ENCODE measurements at places on chromosomes 1 and 21.

DNA sequence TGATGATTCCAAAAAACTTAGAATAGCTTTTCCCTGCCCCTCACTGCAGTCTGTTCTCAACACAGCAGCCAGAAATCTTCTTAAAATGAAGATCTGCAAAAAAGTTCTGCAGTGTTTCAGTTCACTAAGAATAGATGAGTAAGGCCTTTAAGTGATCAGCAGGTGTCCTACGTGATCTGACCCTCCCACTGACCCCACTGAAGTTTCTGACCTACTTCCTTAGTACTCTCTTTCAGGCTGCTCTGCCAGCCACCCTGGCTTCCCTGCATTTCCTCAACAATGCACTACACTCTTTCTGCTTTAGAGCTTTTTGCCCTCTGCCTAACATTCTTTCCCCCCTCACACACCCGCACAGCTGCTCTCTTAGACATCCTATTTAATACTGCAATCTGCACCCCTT lies 182.5 kb downstream of the AKT3 start:
- DNase-seq: peak; percentile 20

DNA sequence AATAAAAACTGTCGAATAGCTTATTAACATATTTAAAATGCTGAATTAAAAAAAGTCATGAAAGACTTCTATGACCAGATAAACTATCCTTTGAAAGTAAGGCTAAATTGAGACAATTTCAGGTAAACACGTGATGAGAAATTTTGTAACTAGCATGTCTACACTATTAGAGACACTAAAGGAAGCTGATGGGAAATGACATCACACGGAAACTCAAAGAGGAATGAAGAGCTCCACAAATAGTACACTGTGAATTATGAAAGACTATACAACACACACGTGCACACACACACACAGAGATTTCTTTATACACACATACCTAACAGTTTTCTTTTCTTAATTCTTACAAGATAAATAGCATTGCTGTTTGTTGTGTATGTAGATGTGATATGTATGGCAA lies 70.9 kb upstream of the PLA2G4A start:
- DNase-seq: no peak

- DNase-seq: no peak
These were observed 916.7 kb upstream of the TMPRSS15 start for GRCh38 chr21:19320291-19320690.

GRCh38 chr21:35862969-35863368 lies 197.4 kb downstream of the SETD4 start:
- DNase-seq: no peak

- no peak for DNase-seq
These were observed 164.5 kb downstream of the PSMG1 start for GRCh38 chr21:39018730-39019129.

GRCh38 chr1:184362876-184363275 lies 24.0 kb upstream of the C1orf21 start:
- no peak for DNase-seq

DNA sequence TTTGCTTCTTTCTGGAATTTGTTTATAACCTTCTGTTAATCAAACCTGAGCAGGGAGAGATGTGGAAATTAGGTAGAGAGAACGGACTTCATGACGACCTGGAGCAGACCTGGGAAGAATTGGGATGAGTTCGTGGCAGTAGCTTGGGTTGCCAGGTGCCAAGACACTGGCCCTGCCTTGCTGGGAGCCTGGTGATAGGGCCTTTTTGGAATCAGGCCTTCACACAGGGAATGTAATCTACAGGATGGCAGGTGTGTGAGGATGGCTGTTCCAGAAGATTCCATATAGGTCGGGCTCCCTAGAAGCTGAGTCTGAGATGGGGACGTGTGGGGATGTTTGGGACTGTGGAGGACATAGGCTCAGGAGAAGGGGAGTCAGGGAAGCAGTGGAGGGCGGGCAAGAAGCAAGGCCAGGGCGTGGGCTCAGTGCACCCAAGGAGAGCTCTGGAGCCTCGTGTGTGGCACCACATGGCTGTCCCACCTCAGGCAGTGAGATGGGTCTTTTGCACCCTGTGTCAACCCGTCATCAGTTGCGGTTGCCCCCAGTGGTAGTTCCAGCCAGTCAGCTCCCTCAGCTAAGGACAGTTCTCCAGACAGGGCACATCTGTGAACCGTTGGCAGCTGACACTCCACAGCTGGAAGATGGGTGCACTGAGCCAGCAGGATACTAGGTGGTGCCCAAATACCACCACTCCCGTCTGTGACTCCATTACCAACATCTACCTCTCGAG lies 395.9 kb downstream of the MATN1 start:
- no peak for DNase-seq

GRCh38 chr1:228876187-228876586 lies 140.9 kb downstream of the RHOU start:
- DNase-seq: no peak

DNA sequence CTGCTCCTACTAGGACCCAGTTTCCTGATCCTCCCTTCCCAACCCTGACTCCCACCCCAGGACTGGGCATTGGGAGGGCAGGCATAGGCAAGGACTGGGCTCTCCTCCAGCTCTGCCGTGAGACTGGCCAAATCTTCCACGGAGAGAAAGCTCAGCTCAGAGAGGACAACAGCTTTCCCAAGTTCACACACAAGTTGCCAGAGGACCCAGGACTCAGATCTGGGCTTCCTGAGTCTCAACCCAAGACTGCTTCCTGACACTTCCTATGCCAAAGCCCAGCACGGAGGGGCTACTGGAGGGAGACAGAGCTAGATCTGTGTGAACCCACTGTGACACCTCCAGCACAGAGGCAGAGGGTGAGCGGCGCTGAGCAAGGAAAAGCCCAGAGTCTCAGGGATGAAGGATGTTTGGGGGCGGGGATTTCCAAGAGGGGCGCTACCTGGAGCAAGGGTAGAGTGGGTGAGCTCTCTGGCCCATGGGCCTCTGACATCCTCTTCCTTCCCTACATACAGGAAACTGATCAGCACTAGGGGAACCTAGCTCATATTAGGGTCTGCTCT lies 7.1 kb downstream of the PDZK1IP1 start:
- no peak for DNase-seq

- no peak for DNase-seq
These were observed 70.3 kb downstream of the HSF2BP start for GRCh38 chr21:43588957-43589356.

GRCh38 chr1:187921426-187921825 lies 1092.7 kb downstream of the PLA2G4A start:
- DNase-seq: no peak

- no peak for DNase-seq
These were observed 10.5 kb downstream of the RAB4A start for GRCh38 chr1:229281339-229281926.

DNA sequence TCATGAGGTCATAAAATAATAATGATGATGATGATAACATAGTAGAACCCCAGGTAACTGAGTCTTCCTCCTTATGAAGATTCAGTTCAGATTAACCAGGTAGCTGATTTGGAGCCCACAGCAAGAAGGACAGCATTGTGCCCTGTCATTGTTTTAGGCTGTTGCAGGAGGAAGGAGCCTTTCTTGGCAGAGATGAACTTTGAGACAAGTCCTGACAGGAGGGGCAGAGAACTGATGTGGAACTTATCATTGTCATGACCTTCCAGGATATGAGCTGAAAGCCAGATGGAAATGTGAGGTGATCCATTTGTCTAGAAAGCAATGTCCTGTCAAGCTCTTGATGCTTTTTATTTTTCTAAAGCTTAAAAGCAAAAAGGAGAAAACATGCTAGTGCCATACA lies 132.6 kb upstream of the COA6 start:
- no peak for DNase-seq

DNA sequence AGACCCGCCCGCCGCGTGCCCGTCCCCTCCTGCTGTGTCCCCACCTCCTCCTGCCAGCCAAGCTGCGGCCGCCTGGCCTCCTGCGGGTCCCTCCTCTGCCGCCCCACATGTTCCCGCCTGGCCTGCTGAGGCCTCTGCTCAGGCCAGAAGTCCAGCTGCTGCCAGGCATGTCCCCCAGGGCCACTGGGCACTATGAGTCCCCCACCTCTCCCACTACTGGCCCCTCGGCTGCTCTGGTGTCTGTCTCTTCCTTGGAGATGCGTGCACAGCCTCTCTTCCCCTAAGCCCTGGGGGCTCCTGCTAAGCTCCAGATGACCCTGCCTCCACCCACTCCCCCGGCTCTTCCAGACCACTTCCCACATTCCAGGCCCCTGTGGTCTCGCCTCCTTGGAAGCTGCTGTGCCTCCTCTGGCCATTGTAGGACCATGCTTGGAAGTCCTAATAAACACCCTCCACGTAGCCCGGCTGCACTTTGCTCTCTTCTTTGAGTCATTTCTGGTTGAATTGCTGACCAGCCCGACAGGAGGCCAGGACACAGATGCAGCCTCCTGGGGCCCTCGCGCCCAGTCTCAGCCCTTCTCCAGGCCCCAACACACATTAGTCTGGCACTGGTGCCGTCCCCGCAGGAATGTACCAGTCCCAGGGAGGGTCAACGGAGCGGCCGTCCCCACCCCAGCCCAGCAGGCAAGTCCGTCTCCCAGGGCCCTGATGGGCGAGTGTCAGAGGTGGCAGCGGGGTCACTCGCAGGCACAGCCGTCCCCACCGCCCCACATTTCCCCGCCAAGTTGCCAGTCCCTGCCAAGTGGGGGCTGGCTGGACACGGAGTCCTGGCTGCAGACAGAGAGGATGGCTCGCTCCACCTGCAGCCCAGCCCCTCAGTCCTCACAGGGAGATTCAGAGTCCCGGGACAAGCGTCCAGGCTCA lies 1.1 kb downstream of the KRTAP10-12 start:
- no peak for DNase-seq

DNA sequence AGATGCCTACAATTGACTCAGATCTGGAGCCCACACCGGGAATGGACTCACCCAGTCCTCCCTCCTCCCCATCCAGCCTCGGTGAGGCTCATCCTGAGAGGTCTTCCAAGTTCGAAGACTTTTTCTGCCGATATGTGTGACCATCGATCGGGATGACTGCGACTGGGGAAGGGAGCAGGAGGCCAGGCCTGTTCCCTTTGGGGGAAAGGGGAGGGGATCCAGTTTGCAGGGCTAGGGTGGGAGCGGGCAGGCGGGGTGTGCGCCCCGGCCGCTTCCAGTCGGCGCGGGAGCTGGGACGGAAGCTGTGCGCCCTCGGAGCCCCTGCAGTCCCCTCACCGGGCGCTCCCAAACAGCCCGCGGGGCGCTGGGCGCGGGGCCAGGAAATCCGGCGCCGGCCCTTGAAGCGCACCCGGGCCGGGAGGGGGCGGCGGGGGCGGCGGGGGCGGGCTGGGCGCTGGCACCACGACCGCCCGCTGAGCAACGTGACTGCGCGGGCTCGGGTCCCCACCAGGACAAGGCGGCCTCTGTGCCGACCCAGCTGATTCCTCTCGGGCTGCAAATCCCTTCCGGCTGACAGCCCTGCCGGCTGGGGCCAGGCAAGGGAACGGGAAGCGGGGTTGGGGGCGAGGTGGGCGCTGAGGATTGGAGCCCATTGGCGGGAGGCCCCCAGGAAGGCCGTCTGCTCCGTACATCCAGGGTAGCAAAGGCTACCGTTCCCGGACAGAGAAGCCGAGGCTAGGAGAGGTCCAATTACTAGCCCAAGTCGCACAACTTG lies 103.9 kb downstream of the EBNA1BP2 start:
- no peak for DNase-seq

GRCh38 chr1:214515544-214516433 lies 35.6 kb downstream of the PTPN14 start:
- DNase-seq: no peak

DNA sequence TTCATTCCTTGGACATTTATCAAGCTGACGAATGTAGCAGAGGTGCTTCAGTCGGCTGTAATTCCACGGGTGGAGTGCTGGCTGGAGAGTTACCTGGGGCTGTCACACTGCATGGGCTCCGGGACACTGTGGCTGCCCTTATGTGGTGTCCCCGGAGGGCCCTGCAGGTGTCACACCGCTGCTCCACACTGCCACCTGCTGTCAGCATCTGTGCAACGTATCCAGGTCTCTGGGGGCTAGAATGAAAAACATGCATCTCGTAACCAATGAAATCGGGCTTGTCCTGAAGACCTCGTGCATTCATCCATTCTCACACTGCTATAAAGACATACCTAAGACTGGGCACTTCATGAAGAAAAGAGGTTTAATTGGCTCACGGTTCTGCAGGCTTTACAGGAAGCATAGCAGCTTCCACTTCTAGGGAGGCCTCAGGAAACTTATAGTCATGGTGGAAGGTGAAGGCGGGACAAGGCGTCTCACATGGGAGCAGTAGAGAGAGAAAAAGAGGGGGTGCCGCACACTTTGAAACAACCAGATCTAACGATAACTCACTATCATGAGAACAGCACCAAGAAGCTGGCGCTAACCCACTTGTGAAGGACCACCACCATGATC lies 46.7 kb upstream of the PCBP3 start:
- peak; percentile 30 for DNase-seq

DNA sequence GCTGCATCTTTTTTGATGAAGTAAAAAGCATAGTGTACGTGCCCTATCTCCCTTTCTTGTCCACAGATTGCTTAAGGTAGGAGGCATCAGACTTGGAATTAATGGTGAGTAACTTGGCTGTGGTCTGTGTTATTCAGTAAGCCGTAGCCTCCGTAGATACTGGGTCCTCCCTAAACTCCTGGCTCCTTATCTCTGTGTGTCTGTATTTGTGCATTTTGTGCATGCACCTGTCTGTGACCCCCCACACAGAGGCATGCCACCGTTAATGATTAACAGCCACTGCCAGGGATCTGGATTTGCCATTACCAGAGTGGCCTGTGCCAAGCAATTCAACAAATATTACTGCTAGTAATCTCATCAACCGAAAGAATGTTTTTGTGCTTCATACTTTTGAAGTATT lies 31.9 kb downstream of the MAP3K21 start:
- no peak for DNase-seq

GRCh38 chr1:10692401-10693021 lies 103.9 kb downstream of the CASZ1 start:
- DNase-seq: no peak

- DNase-seq: no peak
These were observed 11.5 kb downstream of the MACO1 start for GRCh38 chr1:25442178-25442577.

GRCh38 chr1:40703316-40703715 lies 11.8 kb downstream of the NFYC start:
- no peak for DNase-seq

GRCh38 chr1:39385067-39385988 lies 106.1 kb upstream of the BMP8A start:
- DNase-seq: no peak

- DNase-seq: no peak
These were observed 29.5 kb downstream of the WDR26 start for GRCh38 chr1:224404916-224405603.

GRCh38 chr1:43334453-43335205 lies 3.0 kb upstream of the MPL start:
- DNase-seq: no peak

DNA sequence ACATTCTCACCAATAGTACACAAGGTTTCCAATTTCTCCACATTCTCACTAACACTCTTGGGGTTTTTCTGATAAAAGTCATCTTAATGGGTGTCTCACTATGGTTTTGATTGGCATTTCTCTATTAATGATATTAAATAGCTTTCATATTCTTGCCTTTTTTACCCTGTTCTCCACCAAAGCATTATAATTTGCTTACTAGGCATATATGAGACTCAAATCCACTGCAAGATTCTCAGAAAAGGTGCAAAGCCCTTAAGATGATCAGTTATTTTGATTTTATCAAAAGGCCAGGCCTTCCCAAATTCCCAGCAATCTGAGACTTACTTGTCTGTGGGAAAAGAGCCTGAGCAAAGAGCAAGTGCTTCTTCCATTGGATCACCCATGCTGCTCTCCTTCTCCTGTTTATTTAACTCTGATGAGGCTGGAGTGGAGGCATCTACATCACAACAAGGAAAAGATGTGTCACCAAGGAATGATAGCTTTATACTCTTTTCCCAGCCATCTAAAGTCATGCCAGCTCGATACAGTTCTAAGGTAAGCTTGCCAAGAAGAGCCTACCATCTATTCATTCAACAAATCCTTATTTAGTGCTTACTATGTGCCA lies 24.6 kb downstream of the CLSPN start:
- DNase-seq: no peak

GRCh38 chr1:241842565-241842964 lies 5.4 kb upstream of the EXO1 start:
- DNase-seq: no peak
